ENCODE measurements at places on chromosomes 12 and 14.

GRCh38 chr12:81222846-81223592 lies 145.1 kb downstream of the ACSS3 start:
- no peak for DNase-seq

DNA sequence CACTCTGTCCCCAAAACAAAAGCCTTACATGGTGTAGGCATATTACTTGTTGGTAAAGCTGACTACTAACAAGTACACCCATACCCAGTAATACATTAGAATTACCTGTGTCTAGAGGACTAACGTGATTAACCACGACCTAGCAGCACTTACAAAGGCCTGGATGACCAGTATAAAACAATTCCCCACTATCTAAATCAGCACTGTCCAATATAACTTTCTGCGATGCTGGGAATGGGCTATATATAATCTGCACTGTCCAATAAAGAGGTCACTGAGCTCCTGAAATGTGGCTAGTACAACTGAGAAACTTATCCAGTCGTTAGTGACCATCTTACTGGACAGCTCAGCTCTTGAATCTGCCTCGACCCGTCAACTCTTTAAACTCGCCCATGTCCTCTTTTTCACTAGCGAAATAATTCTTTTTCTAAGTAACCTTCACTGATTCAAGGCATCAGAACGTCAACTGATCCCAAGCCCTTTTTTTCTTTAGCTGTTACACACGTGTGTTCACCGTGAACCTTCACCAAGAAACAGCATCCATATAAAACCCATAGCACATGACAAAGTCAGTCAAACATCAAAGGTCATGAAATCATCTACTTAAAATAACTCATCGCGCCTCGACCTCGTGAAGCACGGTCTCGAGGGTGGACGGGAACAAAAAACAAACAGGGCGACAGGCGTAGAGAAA lies 905 bp upstream of the CIPC start:
- DNase-seq = no peak

DNA sequence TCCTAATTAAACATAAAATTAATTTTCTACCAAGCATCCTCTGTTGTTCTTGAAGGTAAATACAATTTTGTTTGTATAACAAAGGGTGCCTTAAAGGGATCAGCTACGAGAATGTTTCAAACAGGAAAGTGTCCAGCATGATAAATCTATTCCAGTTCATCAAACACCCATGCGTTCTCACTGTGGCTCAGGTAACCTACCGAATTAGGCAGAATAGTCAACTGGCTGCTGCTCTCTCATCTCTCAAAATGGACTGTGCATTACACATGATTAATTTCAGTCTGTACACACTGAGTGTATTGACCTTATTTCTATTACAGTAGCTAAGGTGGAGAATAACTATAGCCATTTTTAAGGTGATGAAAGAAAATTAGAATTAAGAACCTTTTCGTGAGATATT lies 127.5 kb upstream of the RMST start:
- no peak for DNase-seq

- no peak for DNase-seq
Observed at GRCh38 chr12:57471661-57472060, 8.0 kb downstream of the ARHGAP9 start.

All from activated naive CD4-positive, alpha-beta T cell (primary cell).